ENCODE measurements at places on chromosomes 7 and 10.

DNA sequence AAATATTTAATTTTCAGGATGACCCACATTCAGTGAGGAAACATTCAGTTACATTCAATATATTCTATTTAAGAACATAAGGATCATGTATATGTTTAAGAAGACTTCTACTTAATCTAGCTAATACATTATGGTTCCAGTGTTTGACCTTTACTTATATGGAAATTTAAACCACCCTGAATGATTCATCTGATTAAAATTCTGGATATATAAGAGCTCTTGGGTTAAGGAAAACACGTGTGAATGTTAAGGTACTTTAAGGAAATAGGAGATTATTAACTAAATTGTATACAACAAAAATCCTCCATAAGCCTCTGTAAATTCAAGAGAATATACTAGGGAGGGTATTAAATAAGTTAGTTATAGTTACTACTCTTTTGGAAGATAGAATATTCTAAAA is 40.9 kb downstream of the HDAC9 start:
- DNase-seq = no peak

GRCh38 chr10:89357975-89358374 is 19.9 kb upstream of the IFIT1B start:
- DNase-seq = no peak

DNA sequence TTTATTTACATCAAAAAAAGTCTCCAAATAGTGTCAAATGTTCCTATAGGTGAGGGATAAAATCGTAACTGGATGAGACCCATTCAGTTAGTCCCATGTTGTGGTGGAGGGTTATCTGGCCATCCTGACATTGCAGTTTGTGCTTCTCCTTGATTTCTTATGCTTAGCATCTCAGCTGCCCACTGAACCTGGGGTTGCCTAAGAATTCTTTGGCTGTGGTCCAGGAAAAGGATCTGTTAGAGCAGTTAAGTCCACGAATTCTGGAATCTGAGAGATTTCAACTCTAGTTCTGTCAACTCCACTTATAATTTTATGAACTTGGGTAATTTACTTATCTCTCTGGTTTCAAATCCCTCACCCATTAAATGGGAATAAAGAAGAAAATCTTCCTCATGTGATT is 1673.4 kb downstream of the REEP3 start:
- DNase-seq = no peak

- no peak for DNase-seq
Measured at GRCh38 chr10:126738001-126738400, 67.5 kb upstream of the C10orf90 start.

DNA sequence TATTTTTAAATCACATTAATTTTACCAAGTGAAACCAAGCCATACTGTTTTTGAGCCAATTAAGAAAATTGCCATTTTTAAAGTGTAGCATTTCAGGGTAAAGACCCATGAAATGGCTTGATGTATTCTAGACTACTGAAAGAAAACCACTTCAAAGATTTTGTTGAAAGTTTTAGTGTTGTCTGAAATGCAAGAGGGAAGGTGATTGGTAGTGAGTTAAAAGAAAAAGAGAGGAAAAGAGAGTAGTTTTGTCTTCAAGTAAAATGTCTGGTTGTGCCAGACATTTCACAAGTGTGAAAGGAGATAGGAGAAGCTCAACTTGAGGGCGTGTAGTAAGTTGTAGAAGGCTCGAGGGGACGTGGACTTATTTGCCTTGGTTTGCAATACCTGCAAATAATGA is 41.6 kb downstream of the CALML5 start:
- DNase-seq = no peak

DNA sequence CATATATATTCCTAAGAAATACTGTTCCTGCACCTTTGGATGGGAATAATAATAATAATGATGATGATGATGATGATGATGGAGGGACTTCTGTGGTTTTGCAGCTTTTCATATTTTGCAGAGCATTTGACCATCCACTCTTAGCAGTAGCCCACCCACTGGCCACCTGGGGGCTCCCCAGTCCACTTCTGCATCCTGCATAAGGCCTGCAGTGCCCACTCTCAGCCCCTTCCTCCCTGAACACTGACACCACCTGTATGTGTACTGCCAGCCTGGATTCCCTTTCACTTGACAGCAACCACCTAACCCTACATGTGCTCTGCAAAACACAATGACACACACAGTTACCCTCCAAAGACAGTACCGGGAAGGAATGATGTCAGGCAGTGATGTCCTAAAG is 131.4 kb downstream of the ADAM12 start:
- DNase-seq = no peak

- no peak for DNase-seq
Measured at GRCh38 chr10:92267343-92267742, 23.5 kb downstream of the CPEB3 start.

DNA sequence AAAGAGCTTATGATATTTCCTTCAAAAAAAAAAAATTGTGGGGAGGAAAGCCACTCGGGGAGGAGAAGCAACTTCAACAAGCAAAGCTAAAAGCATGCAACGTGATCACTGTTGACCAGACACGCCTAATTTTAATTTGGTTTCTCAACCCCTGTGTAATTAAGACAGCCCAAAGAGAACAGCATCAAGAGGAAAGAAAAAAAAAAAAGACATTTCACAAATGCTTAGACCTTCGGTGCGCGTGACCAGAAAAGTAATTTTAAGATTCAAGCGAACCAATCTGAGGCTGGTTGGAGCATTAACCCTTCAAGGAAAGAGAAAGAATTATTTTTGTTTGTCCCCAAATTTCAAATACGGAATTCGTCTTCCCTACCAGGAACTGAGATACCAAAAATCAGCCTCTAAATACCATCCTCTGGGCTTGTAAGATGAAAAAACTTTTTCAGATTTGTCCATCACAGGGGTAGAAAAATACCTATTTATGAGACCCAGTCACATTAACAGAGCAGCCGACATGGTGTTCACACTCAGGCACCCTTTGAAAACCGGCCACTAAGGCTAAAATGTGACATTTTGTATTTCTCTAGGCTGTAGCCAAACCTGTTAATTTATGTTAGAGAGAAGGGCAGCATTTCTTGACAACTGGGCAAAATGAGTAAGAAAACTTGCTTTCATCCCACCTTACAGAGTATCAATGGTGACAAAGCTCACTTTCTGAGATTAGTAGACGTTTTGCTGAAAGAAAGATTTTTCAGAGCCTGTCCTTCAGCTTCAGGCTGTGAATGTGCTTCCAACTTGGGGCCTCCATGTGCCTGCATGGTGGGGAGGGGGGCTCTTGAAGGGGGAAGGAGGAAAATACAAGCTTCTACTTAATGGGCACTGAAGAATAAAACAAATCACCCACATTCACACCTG is 179.9 kb upstream of the KLF14 start:
- DNase-seq = no peak

DNA sequence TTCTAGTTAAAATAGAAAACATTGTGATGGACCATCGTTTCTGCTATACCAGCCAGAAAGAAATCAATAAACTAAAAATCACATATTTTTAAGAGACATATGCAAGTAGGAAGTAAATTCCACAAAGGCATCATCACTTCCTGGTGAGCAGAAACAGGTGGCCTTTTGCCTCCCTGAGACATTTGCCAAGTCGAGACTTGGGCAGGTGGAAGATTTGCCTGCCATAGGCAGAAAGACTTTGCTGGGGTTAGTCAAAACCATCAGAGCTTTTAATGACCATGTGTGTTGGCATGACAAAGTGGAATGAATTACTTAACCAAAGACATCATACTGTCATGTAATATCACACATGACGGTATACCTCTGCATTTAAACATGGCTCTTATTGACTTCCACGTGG is 66.0 kb upstream of the FGL2 start:
- DNase-seq = no peak

DNA sequence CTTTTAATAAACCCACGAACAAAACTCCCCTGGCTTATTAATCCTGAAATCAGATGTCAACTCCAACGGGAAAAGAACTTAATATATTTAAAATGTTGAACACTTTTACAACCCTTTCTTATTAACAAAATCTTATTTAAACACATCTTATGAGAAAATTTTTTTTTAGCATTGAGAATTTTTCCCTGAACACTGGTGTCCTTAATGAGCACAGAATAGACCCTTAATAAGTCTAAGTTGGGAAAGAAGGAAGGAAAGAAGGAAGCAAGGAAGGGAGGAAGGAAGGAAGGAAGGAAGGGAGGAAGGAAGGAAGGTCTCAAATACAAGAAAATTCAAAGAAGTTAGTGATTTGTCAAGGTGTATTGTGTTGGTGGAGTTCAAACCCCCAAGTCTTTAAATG is 129.2 kb upstream of the COL1A2 start:
- DNase-seq = no peak

DNA sequence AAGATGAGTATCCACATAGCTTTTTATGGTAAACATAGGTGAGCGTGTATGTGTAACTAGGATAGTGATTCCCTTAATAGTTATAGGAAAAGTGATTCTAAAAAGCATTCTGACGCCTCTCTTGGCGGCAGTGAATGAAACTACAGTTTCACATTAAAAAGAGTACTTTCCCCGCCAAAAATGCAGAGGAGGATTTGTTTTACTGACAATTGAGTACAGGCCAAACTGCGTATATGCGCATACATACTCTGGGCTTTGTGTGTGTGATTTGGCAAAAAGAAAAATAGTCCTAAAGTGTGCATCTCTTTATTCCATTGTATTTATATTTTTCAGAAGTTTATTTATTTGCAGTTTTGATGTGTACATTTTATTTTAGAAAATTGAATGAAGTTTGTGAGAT is 10.3 kb downstream of the CUL1 start:
- no peak for DNase-seq

DNA sequence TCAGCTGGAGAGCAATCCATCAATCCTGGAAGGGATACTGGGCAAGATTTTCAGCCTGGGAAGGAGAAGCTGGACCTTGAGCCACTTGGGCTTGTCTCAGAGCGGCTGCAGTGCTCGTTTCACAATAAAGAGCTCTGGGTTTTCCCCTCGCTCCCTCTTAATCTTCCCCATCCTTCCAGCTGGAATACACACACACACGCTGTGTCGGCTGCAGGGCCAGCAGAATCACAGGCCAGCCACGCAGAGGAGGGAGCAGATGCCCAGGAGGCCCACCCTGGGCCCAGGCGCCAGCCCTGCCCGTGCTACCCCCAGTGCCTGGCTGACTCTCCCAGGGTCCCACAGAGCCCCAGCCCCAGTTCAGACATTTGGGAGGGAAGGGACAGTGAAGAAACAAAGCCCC is 255.1 kb downstream of the TNS3 start:
- no peak for DNase-seq

DNA sequence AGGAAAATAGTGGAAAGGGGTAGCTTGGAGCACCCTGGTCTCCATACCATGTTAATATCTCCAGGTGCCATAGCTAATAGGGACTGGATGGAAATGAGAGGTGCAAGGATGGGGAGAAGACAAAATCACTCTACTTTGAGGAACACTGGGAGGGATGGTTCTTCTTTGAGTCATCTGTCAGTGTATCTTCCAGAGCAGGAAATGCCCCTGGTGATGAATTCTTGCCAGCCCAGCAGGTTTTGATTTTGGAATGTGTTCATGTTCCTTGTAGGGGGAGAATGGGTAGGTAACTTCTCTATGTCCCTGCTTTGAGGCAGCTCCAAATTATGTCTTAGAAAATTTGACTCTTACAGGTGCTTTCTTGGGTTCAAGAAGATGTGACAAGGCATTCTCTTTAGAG is 177.0 kb upstream of the GLI3 start:
- no peak for DNase-seq

GRCh38 chr10:50396491-50397311 is 145.4 kb upstream of the ASAH2 start:
- DNase-seq = no peak

DNA sequence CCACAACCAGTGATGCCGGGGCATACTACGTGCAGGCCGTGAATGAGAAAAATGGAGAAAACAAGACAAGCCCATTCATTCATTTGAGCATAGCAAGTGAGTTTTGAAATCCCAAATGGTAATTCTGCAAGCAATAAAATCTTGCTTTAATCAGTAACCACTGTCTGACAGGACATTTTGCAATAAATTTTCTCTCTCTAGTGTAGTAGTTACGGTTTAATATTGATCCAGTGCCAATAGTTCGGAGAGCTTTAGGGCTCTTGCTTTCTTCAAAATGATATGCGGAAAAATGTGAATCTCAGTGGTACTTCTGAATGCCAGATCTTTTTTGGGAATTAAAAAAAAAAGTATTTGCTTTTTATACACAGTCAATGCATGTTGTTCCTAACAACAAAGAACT is 520.4 kb downstream of the SDK1 start:
- no peak for DNase-seq

DNA sequence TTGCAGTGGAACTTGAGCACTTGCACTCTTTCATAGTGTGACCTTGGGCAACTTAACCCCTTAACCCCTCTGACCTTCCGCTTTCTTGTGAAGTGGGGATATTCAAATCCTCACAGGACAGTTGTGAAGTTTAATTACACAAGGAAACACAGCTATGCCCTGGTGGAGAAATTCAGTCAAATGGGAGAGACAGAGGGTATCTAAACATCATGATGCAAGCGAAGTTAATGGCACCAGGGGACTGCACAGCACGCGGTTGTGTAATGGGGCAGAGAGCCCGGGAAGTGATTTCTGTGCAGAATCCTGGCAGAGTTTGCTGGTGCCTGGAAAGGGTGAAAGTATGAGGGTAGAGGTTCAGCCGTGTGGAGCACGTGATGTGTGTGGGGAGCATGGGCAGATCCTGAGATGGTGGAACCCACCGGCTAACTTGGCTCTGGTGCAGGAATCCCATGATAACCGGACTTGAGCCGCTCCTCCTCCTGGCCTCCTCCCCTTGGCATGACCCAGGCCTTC is 51.7 kb downstream of the SNX10 start:
- DNase-seq = no peak

DNA sequence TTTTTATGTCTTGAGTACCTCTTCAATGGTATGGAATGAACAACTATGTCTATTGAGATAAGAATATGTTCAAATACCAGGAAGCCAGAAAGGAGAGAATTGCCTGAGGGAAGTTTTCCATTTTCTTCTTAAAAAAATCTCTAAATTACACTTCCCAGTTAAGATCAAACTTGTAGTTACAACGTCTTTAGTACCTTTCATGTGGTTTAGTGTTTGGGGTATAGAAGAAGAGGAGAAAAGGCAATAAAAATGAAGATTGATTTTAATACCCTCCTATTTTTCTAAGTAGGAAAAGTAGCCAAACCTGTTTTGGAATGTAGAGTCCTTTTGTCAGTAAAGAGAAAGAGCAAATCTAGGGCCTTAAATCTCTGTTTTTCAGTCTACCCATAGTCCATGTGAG is 470.0 kb upstream of the SEMA3A start:
- DNase-seq = no peak

DNA sequence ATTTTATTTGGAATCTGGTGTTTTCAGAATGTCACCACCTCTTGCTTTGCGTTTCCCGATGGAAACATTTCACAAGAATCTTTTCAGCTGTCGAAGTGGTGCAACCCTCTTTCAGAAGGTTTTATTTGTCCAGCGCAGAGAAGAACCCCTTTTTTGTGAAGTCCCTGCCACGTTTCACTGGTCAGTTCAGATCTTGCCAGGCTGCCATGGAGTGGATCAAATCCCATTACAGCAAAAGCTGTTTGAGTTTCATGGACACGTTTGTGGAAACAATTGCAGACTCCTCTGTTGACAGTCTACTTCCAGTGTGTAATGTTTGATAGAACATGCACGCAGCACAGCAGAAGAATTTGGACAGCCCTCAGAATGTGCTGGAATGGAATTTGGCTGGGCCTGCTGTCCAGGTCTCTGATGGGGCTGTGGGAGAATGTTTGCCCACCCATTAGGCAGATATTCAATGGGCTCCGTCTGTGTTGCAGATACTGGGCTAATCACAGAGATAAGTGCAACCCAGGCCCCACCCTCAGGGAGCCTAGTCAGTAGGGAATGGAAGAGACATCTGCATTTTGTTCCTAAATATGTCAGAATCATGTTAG is 143.2 kb downstream of the GRK5 start:
- DNase-seq = no peak

GRCh38 chr7:116153050-116153449 is 57.3 kb upstream of the TES start:
- no peak for DNase-seq

Measured in D721Med (cell line).